ENCODE measurements at places on chromosomes 16 and 17.

GRCh38 chr16:20937736-20938135 is 37.2 kb downstream of the LYRM1 start:
- no peak for DNase-seq

GRCh38 chr17:32828822-32829221 is 48.1 kb downstream of the MYO1D start:
- no peak for DNase-seq

- DNase-seq = no peak
These were observed 2.2 kb downstream of the UBE2Z start for GRCh38 chr17:48910370-48910769.

GRCh38 chr16:49342336-49343265 is 31.0 kb upstream of the C16orf78 start:
- DNase-seq = no peak

DNA sequence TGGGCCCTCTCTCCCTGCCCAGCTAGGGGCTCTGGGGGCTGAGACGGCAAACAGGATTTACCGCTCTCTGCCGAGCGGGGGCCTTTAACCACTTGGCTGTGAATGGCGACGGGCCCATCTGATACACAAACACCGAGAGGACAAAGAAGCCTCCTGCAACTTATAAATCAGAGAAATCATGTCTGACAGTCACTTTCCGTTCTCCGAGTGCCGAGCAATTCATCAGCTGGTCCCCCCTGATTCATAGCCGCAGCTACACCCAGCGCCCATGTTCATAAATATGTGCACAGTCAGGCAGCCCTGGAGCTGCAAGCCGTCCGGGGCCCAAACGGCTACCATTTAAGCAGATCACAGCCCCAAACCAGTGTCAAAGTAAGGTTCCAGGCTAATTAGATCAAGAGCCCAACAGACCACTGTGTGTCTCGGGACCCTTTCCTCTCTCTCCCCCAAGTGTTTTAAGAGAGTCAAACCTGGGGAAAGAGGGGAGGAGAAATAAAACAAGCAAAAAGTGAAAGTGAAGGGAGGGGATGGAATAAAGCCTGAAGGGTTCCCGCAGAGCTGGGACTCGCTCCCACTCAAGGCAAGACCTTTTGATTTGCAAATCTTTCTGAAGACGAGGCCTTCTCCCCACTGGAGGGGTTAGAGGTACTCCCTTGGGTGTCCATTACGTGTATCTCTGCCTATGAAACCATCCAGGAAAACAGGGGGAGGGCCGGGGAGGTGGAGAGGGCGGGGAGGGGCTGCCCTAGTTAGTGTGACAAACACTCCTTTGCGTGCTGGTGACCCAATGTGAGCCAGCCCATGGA is 154.7 kb downstream of the C16orf78 start:
- no peak for DNase-seq

GRCh38 chr17:76827736-76828135 is 40.5 kb upstream of the MGAT5B start:
- no peak for DNase-seq

DNA sequence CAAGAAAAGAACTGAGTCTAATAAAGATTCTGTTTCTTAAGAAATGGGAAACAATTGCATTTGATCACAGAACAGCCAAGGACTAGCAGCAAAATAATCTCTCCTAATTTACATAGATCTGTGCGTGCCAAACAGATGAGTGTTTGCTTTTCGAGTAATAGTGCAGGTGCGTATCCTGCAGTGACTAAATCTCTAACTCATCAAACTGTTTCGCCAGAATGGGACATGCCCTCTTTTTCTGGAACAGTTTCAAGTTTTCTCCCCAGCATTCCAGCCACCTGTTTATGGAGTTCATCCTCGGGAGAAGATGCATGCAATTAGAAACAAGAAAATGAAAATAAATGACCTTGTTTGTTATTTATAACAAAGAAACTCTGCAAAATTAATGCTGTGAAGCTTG is 5.7 kb upstream of the TOX3 start:
- no peak for DNase-seq

DNA sequence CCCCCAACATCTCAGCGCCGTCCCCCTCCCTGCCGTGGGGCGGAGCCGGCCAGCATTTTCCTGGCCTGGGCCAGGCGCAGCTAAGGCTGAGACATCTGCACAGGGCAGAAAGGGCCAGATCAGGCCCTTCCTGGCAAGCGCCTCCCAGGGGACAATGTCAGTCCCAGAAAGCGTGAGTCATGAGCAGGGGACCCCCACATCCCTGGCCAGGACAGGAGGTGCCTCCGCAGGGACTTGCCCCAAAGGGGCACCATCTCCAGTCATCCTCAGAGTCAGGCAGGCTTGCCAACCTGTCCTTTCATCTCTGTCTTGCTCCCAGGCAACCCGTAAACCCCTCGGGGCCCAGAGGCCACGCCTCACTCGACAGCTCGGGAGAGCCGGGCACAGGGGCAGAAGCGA is 43.2 kb downstream of the SOCS1 start:
- DNase-seq = no peak

DNA sequence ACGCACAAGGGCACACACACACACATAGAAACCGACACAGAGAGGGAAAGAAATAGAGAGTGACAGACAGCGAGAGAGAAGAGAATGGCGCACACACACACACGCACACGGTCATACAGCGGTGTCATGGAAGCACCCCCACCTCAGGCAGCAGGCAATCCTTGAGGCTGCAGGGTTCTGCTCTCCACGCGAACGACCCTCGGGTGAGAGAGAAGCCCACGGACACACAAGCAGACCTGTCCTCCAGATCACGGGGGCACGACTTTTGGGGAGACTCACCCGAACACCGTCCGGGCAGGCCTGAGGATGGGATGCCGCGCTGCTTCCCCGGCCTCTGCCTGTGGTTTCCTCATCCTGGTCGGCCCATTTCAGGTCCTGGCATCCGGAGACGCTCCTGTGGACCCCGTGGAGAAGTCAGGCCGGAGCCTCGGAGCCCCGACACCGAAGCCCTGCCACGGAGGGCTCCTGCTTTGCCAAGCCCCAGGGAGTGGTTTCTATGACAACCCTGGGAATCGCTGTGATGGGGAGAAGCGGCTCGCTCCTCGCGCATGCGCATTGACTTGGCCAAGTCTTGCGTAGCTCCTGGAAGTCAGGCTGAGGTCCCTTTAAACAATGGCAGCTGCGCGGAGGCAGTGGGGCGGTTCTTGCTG is 118.2 kb upstream of the KCNJ18 start:
- DNase-seq = no peak

- no peak for DNase-seq
These were observed 171.5 kb downstream of the AXIN2 start for GRCh38 chr17:65389949-65390348.

DNA sequence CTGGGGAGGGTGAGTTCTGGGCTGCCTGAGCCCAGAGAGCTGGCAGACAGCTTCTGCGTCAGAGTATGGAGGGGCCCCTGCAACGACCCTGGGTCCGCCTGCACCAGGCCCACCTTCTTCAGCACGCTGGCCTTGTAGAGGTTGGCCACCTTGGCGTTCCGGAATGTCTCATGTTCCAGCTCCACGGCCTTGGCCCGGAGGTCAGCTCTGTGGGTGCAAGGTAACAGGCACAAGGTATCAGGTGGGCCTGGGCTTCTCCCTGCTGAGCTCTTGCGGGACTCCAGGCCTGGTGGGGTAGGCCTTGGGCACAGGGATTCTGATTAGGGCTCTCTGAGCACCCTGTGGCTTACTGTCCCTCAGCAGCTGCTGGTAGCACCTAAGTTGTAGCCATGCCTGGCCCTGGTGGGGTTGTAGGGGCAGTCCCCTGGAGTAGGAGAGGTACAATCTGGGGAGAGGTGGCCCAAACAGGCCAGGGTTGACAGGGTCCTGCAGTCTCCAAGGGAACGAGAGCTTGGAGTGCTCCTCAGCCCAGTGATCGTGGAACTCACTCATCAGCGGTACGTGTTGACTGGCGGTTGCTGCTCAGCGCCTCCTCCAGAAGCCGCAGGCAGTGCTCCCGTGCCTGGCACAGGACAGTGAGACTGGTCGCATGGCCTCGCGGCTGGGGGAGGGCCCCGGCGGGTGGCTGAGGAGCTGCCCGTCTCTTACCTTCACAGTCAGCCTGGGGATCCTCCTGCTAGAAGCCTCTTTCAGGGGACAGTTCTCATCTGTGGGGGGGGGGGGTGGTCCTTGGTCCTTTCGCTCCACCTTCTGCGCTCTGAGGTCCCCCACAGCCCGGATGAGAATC is 2.9 kb upstream of the SMIM5 start:
- no peak for DNase-seq

- DNase-seq = no peak
These were observed 161.1 kb downstream of the STX8 start for GRCh38 chr17:9414471-9414870.

DNA sequence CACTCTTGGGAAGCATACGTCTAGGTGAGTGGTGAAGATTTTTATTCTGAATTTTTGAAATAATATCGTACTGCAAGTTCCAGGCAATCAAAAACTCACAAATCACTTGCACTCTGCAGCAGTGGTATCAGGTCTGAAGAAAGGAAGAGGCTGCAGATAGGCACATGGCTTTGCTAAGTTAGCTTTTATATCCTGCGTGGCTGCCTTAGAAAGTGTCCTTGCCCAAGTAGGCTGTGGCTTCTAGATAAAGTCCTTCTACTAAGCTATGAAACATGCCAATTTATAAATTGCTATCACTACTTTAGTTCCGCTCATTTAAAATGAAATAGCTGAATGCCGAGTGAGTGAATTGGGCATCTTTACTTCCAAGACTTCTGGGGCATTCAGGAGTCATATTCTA is 17.9 kb downstream of the WWOX start:
- no peak for DNase-seq

- no peak for DNase-seq
These were observed 204.9 kb downstream of the PRKCA start for GRCh38 chr17:66507103-66507923.

GRCh38 chr16:84207879-84208278 is 16.9 kb downstream of the ADAD2 start:
- DNase-seq = no peak

- DNase-seq = no peak
These were observed 1.7 kb downstream of the NFATC3 start for GRCh38 chr16:68086860-68087268.

- no peak for DNase-seq
These were observed 178.1 kb upstream of the SDK2 start for GRCh38 chr17:73822371-73822770.

DNA sequence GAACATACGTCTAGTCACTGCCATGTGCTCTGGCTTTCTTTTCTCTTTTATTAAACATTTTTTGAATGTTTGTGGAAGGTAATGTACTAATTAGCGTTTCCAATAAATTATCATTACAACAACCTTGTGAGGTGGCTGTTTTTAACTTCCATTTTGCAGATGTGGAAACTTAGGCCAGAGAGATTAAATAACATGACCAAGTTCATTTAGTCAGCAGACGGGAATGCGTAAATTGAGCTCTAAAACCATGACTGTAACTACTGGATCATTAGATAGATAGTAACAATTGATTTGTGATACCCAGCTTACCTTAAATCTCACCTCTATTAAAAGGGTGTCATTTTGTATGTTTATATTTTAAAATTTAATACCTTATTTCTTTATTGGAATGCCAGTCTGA is 49.4 kb downstream of the RABEP1 start:
- DNase-seq = no peak

DNA sequence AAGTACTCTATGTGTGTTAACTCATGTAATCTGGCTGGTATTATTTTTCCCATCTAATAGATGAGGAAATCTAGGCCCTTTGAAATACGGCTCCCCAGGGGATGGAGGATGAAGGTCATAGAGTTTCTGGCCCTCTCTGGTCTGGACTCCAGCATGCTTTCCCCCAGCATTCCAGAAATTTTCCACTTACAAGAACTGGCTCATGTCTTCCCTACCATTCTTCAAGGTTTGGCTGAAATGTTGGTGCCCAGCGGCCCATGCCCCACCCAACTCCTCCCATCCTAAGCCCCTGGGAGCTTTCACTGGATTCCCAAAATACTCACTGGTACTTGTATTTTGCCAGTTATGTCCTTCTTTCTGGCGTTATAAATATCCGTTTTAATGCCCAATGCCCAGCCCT is 237.5 kb upstream of the NLRP1 start:
- no peak for DNase-seq

- DNase-seq = no peak
These were observed 132.3 kb downstream of the PCTP start for GRCh38 chr17:55883149-55883548.

GRCh38 chr16:67155295-67156142 is 4.2 kb downstream of the TRADD start:
- no peak for DNase-seq

DNA sequence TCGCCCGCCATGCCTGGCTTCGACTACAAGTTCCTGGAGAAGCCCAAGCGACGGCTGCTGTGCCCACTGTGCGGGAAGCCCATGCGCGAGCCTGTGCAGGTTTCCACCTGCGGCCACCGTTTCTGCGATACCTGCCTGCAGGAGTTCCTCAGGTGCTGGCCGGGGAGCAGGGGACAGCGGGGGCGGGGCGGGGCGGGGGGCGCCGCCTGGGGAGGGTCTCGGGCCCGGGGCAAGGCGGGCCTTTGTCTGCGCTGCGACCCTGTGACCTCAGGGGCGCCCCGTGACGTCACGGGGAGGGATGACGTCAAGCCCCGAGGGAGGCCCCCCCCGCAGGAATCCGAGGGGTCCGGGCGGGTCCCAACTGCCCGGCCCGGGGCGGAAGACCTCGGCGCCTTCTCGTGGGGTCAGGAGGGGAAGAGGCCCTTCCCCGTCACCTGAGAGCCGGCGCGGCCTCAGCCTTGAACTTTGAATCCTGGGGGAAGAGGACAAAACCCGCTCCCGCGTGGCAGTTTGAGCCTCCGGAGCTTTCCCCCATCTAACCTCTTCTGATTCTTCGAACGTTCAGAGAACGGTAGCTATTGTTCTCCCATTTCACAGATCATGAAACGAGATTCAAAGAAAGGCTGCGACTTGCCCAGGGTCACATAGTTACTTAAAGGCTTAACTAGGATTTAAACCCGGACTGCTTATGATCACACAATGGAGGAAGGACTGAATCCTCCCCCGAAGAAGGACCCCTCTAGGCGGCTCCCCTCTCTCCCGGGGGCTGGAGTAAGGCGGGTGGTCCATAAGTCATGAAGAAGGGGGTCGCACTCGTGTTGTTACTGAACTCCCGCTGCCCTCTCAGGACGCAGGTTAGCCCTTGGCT is 527 bp downstream of the TRAF4 start:
- DNase-seq = no peak

DNA sequence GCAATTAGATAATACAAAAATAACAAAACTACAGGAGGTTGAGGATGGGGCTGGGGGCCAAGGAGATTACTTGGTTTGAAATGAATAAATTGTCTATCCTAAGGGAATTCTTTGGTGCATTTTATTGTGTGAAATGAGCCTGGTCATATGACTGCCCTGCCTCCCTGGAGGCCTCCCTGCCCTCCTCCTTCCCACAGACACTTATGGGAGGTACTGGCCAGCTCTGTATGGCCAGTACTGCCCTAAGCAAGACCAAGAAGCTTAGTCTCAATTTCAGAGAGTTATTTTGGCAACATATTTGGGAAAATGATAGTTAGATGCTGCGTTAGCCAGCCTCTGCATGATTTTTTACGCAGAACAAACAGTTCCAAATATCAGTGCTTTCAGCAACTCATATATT is 511.9 kb downstream of the WWOX start:
- no peak for DNase-seq

- no peak for DNase-seq
These were observed 147.5 kb upstream of the GSE1 start for GRCh38 chr16:85465328-85466303.

GRCh38 chr17:79080761-79081290 is 6.2 kb downstream of the ENGASE start:
- no peak for DNase-seq
